Left kidney (tissue), 8 donors: ENCODE measurements at places on chromosomes 6 and 20.

- no peak for DNase-seq
These were observed 18.5 kb downstream of the NSFL1C start for GRCh38 chr20:1448081-1448620.

DNA sequence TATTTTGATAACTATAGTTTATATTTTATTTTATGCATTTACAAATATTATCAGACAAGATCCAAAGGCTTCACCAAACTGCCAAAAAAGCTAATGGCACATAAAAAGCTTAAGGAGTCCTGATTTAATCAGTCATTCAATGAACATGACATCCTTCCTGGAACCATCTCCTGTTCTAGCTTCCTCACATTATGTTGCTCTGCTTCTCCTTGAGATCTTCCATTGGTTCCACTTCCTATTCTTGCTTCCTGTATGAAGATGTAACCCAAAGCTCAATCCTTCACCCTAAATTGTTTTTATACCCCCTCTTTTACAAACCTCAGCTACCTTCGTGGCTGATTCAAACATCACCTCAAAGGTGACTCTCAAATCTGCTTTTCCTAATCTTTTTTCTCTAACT lies 4.5 kb upstream of the BRD2 start:
- DNase-seq, result no peak

DNA sequence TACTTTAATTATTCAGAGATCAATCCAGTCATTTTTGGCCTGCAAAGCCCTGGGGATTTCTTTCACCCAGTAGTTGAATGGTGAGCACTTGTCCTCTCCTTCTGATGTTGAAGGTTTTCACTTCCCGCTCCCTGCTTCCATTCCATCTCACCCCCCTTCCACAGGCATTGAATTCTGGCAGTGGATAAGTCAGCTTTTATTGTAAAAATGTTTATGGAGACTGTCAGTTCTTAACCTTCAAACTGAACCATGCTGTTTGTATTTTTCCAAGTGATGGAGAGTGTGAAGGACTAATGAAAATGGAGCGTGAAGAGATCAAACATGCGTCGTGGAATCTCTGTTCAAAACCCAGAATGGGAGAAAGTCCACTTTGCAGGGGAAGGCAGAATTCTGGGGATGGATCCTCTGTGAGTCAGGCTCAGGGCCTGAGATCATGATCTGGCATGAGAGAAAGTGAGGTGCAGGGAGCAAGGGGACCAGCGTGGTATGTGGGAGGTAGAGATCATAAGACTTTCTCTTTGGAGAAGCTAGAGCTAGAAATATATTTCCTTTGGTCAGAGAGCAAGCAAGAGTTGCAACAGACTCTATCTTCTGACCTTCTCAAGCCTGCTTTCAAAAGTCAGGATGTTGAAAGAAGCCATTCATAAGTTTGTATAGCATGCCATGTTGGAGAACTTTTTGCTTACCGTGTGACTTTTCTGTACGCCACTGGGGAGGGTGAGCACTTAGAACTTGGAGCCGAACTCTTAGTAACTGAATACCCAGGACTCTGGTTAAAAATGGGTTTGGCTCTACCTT lies 30.2 kb downstream of the ISM1 start:
- no peak for DNase-seq

GRCh38 chr6:121365536-121366521 lies 31.5 kb upstream of the TBC1D32 start:
- DNase-seq, result no peak

DNA sequence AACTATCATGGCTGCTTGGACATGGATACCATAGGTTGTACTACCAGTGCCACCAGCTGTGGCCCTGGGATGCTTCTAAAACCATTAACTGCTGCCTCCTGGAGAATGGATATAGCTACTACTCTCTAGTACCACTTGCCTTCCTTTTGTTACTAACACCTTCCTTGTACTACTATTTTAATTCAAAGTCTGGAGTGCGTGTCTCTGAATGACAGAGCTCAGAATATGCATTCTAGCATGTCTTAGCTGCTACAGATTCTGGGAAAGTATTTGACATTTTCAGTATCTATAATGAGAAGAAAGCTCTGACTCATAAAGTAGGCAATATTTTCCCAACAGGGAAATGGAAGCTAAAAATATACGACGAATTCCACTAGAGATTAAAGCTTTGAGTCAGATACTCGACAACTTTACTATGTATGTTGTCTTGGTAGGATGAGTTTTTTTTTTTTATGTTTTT lies 112.3 kb downstream of the PFDN4 start:
- no peak for DNase-seq
